Right atrium auricular region (tissue), 2 donors: ENCODE measurements at places on chromosomes 3 and 15. TPM values are rescaled to one million over a fixed set of nuclear protein-coding genes. Genes with fewer than 3 reads are reported as not detected.

DNA sequence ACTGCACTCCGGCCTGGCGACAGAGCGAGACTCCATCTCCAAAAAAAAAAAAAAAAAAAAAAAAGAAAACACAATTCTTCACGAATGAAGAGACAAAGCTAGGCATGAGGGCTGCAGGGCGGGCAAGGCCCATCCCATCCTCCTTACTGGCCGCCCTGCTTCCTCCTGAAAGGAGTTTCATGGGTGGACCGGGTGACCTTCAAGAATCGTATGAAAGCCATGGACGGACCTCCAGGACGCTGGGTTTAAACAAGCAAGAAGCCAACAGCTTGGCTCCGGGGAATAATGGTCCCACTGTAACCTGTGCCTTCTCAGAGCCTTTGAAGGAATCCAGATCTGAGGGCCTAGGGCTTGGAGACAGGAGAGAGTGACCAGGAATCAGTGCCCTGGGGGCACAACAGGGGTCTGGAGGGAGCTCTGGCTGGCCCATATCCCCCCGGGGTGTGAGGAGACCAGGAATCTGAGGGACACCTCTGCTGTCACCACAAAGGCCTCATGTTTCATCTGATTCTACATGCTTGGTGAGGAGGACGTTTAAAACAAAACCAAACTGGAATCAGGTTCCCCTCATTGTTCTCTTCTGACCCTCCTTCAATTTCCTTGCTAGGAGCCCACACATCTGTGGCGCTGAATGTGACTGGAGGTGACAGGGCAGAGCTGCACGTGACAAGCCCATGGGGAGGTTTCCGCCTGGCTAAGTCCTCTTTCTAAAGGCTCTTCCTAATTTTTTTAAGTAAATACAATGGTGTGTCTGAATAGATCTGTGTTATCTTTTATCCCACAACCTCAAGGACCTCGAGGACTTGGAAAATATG, 46.1 kb downstream of the WHAMM start:
- peak; percentile 50 for DNase-seq

GRCh38 chr15:68681836-68682235, 103.0 kb downstream of the CORO2B start:
- no peak for DNase-seq

GRCh38 chr3:128648940-128649663, 1.5 kb downstream of the RPN1 start:
- no peak for DNase-seq

CDHR4 gene
- total RNA-seq, result 0.20 TPM

GPR176 gene
- 6.7 TPM for total RNA-seq

GRCh38 chr3:53941184-53941583, 49.5 kb upstream of the SELENOK start:
- no peak for DNase-seq

GRCh38 chr3:37519661-37520060, 342.0 kb upstream of the CTDSPL start:
- DNase-seq, result no peak

ZBTB20 gene
- total RNA-seq, result 90.8 TPM

KCNAB1 gene
- total RNA-seq, result 3.2 TPM

GABRA5 gene
- 0.59 TPM for total RNA-seq

GRCh38 chr3:157390713-157391515, 45.7 kb upstream of the PTX3 start:
- DNase-seq, result no peak

- no peak for DNase-seq
Observed at GRCh38 chr15:64690008-64690407, 85.4 kb downstream of the RBPMS2 start.

- DNase-seq, result no peak
Observed at GRCh38 chr3:64422192-64422591, 196.9 kb upstream of the PRICKLE2 start.

CLRN1 gene
- not detected for total RNA-seq

GRCh38 chr3:178485756-178486155, 50.5 kb upstream of the KCNMB2 start:
- no peak for DNase-seq

ERICH6 gene
- total RNA-seq, result not detected

- no peak for DNase-seq
Observed at GRCh38 chr3:90180096-90180495, 1072.7 kb downstream of the EPHA3 start.

SLC12A1 gene
- not detected for total RNA-seq

GRCh38 chr15:37015035-37015434, 85.3 kb downstream of the MEIS2 start:
- DNase-seq, result peak; percentile 75

GRCh38 chr3:61415201-61415600, 146.2 kb upstream of the PTPRG start:
- DNase-seq, result no peak

GPR149 gene
- not detected for total RNA-seq

DNA sequence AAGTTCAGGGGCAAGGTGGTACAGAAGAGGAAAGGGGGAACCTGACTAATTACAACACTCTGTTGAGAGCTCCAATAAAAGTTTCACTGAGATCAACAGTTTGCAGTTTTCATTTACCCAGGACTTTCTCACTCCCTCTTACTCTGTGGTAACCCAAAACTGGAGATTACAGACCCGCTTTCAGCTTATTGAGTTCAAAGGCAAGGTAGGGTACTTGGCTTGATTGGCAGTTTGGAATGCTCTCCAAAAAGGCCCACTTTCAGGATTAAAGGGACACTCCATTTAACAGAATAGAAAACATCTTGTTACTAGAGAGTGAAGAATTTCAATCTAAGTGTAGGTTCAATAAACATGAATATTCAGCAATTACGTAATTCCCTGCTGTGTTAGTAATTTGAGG, 117.6 kb upstream of the ETV5 start:
- no peak for DNase-seq

DNA sequence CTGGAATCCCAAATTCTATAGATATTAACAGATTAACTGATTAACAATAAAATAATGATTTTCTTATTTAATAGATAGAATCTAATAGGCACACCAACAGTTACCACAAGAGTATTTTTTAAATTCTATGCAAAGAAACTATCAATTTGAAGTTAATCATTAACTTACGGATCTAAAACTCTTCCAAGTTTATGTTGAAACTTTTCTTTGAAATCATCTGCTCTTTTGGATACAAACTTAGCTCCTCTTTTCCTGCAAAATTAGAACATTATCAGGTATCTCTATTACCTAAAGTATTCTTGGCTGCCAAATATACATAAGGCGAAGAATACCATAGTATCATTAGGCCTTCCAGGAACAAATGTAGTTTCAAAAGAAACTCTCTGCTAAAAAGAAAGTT, 34.8 kb downstream of the EFHB start:
- no peak for DNase-seq

DNA sequence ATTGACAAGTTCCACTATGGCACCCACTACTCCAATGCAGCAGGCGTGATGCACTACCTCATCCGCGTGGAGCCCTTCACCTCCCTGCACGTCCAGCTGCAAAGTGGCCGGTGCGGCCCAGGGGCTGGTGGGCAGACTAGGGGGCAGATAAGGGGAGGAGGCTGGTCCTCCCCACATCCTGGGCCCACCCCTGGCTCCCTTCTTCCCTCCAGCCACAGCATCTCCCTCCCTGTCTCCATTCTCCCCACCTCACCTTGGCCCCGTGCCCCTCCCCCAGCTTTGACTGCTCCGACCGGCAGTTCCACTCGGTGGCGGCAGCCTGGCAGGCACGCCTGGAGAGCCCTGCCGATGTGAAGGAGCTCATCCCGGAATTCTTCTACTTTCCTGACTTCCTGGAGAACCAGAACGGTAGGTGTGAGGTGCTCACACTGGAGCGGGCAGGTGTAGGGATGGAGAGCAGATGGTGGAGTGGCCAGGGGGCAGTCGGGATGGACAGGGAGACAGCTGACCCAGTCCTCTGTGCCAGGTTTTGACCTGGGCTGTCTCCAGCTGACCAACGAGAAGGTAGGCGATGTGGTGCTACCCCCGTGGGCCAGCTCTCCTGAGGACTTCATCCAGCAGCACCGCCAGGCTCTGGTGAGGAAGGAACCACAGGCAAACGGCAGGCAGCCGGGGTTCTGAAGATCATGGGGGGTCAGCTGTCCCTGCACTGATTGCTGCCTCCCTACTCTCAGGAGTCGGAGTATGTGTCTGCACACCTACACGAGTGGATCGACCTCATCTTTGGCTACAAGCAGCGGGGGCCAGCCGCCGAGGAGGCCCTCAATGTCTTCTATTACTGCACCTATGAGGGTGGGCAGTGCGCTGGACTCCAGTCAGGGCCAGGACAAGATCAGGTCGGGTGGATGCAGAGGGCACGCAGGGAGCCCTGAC, 26.0 kb downstream of the NBEAL2 start:
- DNase-seq, result no peak

KNL1 gene
- total RNA-seq, result 0.51 TPM
